ENCODE measurements at places on chromosomes 7 and 10.

DNA sequence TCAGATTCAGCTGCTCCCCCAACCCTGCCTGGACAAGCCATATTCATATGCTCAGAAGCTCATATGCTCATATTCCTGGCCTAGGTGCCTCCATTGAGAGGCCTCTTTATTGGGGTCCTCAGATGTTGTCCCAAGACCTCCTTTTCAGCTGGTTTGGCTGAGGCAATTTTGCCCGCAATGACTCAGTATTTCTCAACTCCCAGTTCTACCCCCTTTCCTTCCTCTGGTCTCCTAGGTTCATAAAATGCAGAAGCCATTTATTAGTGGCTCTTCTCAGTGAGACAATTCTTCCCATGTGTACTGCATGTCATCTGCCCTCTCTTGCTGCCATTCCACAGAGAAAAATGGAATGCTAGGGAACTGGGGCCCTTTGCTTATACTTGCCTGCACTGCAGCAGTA is 110.7 kb downstream of the INHBA start:
- no peak for DNase-seq

DNA sequence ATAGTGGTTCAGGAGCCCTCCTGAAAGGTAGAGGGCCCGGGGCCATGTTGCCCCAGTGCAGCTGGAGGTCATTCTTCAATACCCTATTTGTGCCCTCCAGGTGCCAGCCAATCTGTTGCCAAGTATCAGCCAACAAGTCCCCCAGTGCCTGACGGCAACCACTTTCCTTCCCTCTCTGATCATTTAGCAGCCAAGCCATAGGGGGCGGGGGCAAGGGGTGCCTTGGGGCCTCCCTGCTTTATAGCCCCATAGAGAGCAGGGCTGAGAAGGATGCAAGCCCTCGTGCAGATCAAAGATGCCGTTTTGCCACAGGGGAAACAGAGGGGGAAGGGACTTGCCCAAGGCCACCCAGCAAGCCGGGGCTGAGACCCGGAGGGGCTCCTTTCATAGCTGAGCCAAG is 149.0 kb upstream of the CHST15 start:
- no peak for DNase-seq

GRCh38 chr7:46993396-46993795 is 588.5 kb downstream of the TNS3 start:
- DNase-seq: no peak

- no peak for DNase-seq
These were observed 316.1 kb upstream of the ZMIZ1 start for GRCh38 chr10:78752708-78753107.

DNA sequence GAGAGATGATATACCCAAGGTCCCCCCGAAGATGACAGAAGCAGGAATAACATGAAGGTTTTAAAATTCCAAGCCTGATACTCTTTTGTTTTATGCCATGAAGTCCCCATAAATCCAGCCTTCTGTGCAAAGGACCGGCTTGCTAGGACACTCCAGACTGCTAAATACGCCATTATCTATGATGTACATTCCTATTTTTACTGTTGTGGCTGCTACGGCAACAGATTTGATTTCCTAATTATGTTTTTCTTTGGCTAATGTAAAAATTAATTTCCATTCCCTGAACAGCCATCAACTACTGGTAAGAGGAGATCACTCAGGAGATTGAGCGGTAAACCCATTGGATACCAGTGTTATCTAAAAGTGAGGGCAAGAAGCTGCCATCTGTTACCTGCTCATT is 1090.8 kb downstream of the TYW1 start:
- no peak for DNase-seq

DNA sequence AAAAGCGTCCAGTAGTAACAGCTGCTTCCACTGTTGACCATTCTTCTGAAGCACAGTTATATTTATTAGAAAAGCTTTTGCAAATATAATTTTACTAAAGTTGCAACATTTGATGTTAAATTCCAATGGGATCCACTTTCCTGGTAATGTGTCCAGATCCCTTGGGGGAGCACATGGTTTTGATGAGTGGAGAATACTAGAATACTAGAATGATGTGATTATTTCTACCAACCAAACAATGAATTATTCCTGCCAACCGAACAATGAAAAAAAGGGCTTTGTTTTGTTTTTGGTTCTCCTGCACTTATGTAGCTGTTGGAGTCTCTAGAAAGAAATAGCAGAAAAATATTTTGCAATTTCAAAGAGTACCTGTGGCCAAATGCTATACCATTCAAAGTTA is 59.1 kb downstream of the BPGM start:
- DNase-seq: no peak

DNA sequence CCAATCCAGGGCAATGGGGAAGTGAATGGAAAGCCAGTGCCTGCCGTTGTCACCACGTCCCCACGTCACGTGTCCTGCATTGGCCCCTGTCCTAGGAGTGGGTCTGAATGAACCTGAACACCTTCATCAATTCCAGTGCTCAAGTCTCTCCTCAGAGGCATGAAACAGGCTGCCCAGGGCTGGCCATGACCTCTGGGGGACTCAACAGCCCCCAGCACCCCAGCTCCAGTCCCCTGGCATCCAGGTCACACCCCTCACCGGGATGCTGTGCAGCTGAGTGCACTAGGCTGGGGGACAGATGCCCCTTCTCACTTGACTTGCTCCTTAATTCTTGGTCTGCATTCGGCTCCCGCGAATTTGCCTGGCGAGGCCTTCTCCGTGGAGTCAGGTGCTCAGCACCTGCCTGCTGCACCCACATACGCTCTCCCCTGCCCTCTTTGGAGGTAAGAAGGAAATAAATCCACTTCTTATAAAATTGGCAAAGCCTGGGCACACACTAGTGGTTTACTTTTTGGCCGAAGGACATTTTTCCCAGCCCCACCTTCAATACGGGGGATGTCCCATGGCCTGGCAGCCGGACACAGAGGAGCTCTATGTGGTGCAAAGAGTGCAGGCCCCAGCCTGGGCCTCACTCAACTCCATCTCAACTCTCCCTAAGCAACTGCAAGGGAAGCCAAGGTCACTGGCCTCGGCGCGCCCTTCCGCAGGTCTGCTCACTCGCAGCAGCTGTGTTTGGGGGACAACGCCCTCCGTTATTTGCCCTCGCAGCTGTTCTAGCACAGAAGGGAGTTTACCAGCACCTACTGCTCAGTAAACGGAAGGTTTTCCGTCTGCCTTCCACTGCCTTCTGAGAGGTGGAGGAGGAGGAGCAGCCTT is 77.6 kb upstream of the SHH start:
- no peak for DNase-seq

GRCh38 chr10:128056303-128057050 is 69.7 kb downstream of the MKI67 start:
- DNase-seq: no peak

DNA sequence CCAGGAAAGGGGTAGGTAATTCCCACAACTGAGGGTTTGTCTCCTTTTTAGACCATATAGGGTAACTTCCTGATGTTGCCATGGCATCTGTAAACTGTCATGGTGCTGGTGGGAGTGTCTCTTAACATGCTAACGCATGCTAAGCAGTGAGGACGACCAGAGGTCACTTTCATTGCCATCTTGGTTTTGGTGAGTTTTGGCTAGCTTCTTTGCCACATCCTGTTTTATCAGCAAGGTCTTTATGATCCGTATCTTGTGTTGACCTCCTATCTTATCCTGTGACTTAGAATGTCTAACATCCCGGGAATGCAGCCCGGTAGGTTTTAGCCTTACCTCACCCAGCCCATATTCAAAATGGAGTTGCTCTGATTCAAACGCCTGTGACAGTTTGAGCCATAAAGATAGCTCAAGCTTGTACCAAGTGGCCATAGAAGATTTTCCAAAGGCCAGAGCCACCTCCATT is 176.0 kb upstream of the NAMPT start:
- no peak for DNase-seq
